NCI-H1105 treated with DMSO at 0.1 percent for 48 hours (cell line): ENCODE measurements at places on chromosomes 16 and 17.

DNA sequence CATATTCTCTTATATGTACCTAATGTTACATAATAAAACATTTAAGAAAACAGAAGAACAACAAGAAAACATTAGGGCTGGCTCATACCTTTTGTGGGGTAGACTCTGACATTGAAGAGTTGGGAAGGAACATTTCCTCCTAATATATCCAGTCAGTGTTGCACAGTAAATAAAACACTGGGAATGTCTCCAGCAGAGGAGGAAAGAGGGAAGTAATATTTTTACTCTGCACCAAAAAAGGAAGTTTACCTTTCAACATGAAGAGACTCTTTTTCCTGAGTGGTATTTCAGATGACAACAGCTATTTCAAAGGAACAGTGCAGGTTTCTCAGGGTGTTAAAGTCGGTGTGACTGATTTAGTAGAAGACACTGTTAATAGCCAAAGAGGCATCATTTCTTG, 31.9 kb downstream of the EPN2 start:
- no peak for DNase-seq

DNA sequence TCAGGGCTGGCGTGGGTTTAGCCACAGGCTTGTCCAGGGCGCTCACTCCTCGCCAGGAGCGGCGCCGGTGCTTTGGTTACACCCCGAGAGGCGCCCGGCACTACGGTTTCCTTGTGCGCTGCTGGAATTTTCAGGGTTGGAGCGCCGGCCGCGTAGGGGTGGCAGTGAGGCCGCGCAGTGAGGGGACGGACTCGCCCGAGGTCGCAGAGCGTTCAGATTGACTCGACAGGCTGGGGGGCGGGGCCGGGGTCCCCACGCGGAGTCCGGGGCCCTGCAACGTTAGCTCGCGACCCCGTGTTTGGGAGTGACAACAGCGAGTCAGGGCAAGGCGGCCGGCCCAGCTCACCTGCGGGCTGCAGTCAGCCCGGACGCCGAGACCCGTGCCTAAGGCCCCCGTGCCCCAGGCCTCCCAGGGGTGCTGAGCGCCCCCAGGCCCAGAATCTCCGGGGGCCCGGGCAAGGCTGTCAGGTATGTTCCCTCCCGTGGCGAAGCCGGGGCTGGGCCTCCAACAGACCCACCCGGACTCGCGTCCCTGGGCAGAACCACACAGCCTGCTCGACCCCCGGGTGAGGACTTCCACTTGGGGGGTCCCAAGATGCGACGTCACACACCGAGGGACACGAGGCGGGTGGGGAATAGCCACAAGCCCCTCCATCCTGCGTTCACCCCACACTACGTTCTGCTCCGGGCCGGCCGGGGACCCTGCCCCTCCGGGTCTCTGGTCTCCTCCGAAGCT, 1.3 kb upstream of the ACTG1 start:
- peak; percentile 62 for DNase-seq

DNA sequence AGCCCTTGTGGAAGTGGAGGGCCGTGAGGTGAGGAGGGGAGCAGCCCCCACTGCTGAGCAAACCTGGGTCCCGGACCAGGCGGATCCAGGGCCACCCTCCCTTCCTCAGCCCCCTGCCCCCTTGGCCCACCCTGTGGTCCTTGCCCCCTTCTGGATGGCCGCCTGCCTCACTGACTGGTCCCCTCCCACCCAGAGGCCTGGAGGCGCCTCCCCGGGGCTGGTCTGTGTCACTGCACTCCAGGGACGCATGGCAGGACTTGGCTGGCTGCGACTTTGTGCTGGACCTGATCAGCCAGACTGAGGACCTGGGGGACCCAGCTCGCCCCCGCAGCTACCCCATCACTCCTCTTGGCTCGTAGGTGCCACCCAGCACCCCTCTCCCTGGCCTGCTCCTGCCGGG, 19.2 kb upstream of the SMIM5 start:
- DNase-seq = no peak

GRCh38 chr17:14289162-14289561, 11.7 kb upstream of the HS3ST3B1 start:
- peak; percentile 52 for DNase-seq

GRCh38 chr17:80639658-80640057, 95.0 kb downstream of the RPTOR start:
- DNase-seq = no peak

DNA sequence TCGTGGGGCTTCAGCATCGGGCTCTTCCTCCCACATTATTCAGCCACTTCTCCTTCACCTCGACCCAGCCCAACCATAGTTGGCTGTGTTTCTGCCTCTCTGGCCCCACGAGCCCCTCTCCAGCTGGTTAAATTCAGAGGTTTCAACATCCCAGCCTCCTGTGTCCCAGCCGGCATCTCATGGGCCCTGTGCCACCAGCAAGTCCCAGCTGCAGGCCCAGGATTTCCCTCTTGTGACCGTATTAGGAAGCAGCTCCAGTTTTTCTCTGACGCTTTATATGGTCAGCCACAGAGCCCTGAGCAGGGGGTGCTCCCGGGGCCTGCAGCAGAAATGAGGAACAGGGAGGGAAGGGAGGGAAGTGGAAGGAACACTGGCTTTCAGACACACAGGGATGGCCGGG, 27.4 kb downstream of the MYH11 start:
- DNase-seq = no peak

- DNase-seq = no peak
These were observed 357.3 kb upstream of the XYLT1 start for GRCh38 chr16:17828012-17828411.

DNA sequence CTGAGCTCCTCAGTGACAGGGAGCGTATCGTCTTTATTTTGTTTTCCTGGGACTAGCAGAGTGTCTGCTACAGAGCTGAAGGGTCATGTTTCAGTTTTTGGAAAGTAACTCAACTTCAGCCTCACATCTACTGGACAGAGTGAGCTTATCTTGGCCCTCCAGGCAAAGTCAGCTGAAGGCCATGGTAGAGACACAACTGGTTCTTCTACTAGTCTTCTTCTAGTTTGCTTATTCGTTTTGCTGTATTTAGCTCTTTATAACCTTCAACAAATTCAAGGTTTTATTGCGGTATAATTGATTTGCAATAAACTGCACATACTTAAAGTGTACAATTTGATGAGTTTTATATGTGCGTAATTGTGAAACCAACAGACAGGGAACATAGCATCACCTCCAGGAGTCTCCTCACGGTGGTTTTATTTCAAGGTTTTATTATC, 6.1 kb upstream of the PRKCA start:
- no peak for DNase-seq

DNA sequence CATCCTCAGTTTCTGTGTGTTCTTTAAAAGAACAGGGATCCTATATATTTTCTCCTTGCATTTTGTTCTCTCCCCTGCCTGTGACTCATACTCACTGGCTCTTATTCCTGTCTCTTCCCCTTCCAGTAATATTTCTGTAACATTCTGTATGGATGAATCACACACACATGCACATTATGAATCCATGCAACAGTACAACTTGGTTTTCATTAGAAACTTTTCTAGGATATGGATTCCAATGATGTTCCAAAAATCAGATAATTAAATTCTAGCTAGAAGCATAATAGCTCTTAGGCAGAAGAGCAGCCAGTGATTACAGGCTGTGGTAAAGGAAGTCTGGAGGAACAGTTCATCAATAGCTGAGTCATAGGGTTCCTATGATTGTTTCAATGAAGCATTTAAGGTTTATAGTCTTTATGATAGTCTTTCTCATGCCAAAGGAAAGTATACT, 119.6 kb upstream of the PMFBP1 start:
- DNase-seq = no peak

- no peak for DNase-seq
These were observed 7.7 kb upstream of the RARA start for GRCh38 chr17:40301315-40301714.

DNA sequence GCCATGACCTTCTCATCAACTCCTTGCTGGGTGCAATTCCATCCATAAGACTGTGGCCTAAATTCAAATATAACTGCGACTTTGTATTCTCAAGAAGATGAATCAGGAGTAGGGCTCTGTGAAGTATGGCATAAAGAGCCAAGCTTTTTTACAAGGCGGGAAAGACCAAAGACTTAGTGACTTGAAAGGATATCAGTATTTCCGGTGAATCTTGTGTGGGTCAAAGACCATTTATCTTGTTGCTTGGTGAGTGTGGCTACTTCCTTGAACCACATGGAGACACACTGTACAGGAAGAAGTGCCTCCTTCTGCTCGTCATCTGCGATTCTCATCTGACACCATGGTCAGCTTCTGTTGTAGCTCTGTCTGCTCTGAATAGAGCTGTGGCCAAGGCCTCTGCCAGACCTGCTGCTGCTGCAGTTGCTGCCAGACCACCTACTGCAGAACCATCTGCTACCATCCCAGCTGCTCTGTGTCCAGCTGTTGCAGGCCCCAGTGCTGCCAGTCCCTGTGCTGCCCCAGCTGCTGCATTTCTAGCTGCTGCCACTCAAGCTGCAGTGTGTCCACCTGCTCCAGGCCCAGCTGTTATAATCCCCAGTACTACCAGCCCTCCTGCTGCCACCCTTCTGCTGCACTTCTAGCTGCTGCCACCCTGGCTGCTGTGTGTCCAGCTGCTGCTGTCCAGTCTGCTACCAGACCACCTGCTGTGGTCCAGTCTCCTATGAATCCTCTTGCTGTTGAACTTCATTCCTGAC, 6.1 kb upstream of the KRTAP2-4 start:
- DNase-seq = no peak

- DNase-seq = peak; percentile 81
These were observed 55.9 kb upstream of the ADCY7 start for GRCh38 chr16:50210266-50211038.

GRCh38 chr17:67980456-67980855, 15.8 kb downstream of the C17orf58 start:
- DNase-seq = no peak

GRCh38 chr17:2179615-2180295, 123.8 kb downstream of the SMG6 start:
- DNase-seq = peak; percentile 91

GRCh38 chr17:56656701-56657327, 63.3 kb downstream of the NOG start:
- no peak for DNase-seq

DNA sequence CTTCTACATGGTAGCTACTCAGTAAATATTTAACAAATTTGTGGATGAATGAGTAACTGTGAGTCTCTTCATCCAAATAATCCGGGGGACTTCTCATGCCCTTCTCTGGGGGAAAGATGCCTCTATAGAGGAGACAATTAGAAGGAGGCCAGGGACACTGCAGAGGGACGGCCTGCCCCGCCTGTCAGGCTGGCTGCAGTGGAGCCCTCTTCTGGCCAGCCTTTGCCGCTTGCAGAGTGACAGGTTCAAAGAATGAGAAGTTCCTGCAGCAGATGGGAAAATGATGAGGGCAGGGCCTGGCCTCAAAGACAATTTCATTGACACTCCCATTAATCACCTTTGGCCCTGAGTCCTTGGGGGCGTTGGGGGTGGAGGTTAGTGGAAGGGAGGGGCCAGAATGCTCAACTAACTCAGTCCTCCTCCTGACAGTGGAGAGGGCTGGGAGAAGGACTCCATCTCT, 339.0 kb downstream of the MAF start:
- no peak for DNase-seq

DNA sequence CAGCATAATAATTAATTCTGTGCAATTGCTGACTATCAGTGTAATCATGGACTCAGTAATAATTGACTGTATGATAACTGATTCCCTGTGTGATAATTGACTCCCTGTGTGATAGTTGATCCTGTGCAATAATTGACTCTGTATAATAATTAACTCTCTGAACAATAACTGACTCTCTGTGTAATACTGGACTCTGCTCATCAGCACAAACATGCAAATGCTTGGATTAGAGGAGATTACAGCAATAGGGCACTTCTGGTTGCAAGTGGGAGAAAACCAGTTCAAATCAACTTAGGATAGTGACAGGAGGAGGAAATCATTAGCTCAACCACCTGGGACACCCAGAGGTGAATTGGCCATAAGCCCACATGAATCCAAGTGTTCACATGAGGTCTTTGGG, 582.1 kb downstream of the RBFOX1 start:
- DNase-seq = no peak

DNA sequence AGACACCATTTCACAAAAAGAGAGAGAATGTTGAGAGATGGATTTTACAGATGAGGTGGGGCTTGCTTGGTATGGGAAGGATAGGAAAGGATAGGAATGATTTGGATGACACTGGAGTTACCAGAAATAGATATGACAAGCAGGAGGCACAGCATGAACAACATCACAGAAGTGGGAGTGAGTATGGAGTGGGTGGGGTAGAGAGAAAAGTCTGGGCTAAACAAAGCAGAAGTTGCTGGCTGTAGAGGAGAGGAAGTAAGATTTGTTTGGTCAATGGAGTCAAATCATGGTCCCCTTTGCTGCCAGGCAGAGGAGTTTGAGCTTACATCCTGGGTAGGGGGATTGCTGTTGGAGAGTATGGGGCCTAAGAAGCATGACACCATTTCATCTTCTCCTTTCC, 101.7 kb downstream of the VAT1L start:
- no peak for DNase-seq

DNA sequence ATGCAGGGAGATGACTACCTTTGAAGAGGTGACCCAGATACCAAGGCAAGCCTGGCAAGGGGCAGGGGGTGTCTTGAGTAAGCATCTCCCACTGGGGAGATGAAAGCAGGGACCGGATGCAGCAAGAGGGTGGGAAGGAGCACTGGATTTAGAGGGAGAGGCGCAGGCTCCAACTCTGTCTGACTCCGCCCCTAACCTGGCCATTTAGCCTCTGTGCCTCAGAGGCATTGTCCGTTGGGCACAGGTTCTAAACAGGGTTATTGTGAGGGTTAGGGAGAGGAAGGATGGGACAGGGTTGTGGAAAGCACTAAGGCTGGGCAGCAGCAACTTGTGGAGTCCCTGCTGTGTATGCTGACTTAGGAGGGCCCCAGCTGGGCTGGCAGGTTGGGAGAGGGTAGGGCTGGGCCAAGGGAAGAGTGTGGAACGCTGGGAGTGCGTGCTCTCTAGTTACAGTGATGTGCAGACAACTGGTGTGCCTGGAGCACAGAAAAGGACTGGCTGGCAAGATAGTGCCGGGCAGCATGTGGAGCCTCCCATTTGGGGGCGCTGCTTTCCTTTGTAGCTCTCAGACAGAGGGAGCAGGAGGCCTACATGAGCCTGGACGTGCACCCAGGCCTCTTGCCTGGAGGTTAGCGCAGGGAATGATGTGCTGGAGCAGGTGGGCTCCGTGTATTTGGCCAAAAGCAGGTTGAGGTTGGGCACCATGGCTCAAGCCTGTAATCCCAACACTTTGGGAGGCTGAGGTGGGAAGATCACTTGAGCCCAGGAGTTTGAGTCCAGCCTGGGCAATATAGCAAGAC, 26.2 kb downstream of the TBX2 start:
- DNase-seq = no peak

GRCh38 chr16:8620535-8620934, 963 bp upstream of the METTL22 start:
- no peak for DNase-seq

GRCh38 chr17:20040216-20040615, 31.1 kb downstream of the SPECC1 start:
- DNase-seq = no peak

- DNase-seq = no peak
These were observed 13.6 kb downstream of the SMCR8 start for GRCh38 chr17:18328643-18329204.
